ENCODE measurements at places on chromosomes 2 and 18.

- DNase-seq: no peak
These were observed 42.0 kb downstream of the ZFP36L2 start for GRCh38 chr2:43184339-43184895.

- DNase-seq: no peak
These were observed 149.3 kb upstream of the ALPP start for GRCh38 chr2:232228971-232229894.

GRCh38 chr2:72132981-72133720 lies 14.5 kb downstream of the CYP26B1 start:
- DNase-seq: no peak

DNA sequence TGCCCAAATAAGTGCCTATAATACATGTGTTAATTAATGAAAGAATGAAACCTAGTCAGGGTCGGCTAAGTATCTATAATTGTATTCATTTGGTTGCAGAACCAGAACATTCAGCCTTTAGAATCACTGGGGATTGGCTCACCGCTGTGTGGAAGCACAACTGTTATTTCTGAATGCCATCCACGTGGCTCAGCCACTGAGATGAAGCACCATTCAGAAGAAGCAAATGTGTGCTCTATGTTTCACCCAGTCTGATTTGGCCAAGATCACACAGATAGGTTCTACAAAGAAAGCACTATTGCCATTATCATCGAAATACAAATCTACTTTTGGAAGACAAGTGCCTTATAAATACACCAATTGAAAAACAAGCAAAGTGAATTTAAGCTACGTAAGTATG lies 30.6 kb upstream of the SPOPL start:
- no peak for DNase-seq

DNA sequence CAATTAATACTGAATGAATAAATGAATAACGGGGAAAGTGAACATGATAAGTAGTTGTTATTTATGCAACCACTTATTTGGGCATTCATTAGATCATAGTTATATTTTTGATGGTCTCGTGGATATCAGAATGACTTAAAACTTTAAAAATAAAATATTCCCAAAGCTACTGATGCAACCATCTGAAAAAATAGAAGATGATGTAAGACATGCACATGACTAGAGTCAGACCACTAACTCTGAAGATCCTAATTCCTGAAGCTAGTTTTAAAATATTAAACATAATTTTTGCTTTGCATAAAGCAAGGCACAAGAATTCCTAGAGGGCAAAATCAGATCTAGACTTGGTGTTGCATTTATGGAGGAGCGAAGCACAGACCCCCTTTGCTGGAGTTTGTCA lies 616.1 kb downstream of the IRS1 start:
- no peak for DNase-seq

- no peak for DNase-seq
These were observed 392.3 kb upstream of the ZEB2 start for GRCh38 chr2:144912206-144912605.

DNA sequence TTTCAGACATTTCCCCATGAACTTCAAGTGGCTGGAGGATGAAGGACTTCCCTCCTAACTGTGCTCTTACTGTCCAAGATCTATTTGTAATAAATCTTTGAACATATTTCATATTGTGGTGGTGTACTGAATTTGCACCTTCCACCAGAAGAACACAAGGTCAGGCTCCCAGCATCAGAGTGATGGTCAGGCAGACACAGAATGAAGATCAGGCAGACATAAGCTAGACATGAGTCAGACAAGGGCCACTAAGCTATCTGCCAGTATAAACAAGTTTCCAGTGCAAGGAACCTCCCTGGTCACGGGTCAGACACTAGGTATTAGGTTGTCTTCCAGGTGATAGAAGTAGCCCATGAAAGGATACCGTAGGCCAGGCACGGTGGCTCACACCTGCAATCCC lies 20.0 kb downstream of the AQP12B start:
- no peak for DNase-seq

DNA sequence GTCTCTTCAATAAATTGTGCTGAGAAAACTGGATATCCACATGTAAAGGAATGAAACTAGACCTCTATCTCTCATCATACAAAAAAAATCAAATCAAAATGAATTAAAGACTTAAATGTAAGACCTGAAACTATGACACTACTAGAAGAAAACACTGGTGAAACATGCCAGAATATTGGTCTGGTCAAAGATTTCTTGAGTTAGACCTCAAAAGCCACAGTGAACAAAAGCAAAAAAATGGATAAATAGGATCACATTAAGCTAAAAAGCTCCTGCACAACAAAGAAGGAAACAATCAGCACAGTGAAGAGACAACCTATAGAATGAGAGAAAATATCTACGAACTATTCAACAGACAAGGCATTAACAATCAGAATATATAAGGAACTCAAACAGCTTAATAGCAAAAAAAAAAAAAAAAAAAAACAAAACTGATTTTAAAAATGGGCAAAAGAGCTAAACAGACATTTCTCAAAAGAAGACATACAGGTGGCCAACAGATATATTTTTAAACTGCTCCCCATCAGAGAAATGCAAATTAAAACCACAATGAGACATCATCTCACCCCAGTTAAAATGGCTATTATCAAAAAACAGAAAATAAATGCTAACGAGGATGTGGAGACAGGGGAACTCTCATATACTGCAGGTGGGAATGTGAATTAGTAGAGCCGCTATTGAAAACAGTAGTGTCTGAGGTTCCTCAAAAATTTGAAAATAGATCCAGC lies 66.3 kb downstream of the NCKAP1 start:
- no peak for DNase-seq

DNA sequence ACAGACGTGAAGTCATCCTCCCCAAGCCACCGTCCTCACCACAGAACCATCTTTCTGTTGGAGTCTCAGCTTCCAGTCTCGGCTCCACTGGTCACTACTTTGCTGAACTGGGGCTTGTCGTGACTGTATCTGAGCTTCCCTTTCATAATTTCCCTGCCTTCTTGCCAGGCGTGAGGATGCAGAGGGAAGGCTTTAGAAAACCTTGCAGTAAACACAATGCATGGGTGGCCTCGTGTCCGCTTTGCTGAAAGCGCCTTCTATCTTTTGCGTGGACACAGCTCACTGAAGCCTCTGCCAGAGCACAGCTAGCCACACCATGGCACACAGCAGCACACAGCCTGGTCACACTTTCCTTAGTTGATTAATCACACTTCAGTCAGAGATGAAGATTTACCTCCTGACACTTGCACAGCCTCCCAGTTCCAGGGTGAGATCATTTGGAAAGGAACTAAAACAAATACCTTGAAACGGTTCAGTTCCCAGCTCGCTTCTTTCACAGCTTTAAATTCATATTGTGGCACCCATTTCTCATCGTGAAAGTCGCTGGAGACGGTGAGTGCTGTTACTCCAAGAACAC lies 2.8 kb upstream of the GPR45 start:
- DNase-seq: no peak
